ENCODE measurements at places on chromosomes 7 and 10.

GRCh38 chr10:86556933-86557649 is 35.5 kb upstream of the WAPL start:
- no peak for DNase-seq

DNA sequence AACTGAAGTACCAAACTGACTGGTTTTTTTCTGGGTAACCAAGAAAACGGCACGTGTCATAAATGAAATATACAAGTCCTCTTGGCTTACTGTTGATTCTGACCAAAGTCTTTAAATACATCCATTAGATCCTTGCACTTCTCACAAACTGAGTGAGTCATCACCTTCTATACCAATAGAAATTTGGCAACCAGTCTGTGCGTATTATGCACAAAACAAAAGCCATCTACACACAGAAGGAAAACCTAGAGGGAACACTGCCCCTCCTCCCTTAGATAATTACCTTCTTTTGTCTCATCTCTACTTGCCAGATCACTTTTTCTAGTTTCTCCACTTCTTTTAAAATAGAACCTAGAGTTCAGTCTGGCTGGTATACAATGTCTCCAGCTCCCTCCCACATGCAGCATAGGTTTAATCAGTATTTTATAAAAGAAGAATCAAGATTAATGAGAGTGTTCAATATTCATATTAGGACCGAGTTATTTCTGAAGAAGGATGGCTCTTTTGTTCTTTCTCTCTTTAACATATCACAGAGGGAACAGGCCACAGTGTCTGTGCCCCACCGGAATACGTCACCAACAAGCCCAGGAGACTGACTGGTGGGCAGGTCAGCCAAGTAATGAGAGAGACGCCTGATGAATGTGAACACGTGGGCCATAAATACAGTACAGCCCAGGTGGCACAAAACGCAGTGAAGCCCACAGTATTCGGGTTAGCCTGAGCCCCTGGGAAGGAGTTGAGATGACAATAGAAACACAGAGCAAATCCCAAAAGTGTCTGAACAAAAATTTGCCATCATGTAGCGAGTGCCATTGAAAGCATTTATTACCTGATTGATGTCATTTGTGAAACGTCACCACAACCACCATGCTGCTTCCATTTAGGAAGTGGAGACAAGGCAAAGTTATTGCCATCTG is 91.3 kb downstream of the KIAA1549 start:
- DNase-seq, result no peak

DNA sequence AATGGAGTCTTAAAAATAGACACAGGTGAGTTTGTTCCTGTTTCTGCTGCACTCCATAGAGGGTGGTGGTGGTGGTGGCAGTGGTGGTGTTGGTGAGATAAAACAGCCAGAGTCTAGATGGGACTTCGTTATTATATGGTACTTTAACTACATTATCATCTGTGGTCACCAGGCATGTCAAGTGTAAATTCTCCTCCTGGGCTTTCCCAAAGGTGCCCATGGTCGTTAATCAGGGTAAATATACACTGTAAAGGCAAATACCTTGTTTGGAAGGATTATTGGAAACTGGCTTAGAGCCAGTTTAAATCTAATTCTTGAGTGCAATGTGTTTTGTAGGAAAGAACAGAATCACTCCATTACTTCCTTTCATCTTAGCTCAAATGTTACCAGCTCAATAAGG is 21.5 kb upstream of the COMMD3 start:
- no peak for DNase-seq

GRCh38 chr7:16975712-16976111 is 93.9 kb upstream of the AGR3 start:
- DNase-seq, result no peak
